Erythroblast (primary cell): ENCODE measurements at places on chromosomes 16 and 17.
A peak's percentile ranks its signal among the peaks of the same experiment; 100 is the strongest.

GRCh38 chr17:58369214-58370031 is 17.4 kb upstream of the SUPT4H1 start:
- no peak for DNase-seq

DNA sequence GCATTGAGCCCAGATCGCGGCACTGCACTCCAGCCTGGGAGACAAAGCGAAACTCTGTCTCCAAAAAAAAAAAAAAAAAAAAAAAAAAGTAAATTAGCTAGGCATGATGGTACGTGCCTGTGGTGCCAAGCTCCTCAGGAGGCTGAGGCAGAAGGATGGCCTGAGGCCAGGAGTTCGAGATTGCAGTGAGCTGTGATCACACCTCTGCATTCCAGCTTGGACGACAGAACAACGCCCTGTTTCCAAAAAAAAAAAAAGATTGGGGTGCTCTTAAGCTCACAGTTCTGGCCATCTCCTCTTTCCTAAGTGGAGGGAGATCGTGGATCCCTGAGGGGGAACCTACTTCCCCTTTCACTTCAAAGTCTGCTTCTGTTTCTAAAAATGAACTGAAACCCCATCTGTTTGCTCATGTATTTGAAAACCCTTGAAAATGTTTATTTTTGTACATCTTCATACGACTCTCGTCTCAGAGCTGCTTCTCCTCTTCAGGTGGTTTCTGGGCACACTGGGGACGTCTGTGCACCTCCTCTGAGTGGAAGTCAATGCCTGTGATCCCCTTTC is 138.8 kb downstream of the PRKCA start:
- DNase-seq, result no peak

GRCh38 chr16:84603940-84604339 is 13.9 kb downstream of the COTL1 start:
- DNase-seq, result no peak

DNA sequence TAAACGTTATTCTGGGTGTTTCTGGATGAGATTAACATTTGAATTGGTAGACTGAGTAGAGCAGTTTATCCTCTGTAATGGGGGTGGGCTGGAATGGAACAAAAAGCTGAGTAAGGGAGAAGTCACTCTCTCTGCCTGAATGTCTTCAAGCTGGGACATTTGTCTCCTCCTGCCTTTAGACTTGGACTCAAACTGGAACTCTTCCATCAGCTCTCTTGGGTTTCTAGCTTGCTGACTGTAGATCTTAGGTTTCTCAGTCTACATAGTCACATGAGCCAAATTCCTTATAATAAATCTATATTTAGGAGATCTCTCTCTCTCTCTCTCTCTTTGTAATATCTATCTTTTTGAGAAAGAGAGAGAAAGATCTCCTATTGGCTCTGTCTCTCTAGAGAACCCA is 553.3 kb upstream of the CDH11 start:
- DNase-seq, result no peak

DNA sequence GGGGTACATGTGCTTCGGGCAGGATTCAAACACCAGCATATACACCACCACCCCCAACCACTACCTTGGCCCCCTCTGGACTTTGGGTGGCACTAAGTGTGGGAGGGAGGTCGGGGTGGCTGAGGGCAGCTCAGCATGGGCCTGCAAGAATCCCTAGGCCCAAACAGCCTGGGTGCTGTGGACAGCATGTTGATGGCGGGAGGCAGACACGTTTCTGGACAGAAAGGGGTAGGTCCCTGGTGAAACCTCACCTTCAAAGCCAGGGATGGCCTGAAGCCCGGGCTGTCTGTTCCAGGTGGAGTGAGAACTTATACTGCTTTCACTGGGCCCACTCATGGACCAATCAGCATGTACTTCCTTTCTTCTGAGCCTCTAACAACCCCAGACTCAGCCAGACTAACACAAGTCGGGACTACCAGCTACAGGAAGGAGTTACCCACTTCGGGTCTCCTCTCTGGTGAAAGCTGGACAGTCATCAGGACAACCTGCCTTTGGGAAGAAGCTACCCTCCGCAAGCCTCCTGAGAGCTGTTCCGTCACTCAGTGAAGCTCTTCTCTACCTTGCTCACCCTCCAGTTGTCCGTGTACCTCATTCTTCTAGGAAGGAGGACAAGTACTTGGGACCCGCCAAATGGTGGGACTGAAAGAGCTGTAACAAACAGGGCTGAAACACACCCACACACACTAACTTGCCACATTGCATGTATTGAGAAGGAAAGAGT is 203.0 kb downstream of the CPPED1 start:
- no peak for DNase-seq

- no peak for DNase-seq
Measured at GRCh38 chr16:2981899-2982250, 1.6 kb upstream of the PKMYT1 start.

- DNase-seq, result no peak
Measured at GRCh38 chr17:49457564-49458535, 37.2 kb upstream of the NGFR start.

DNA sequence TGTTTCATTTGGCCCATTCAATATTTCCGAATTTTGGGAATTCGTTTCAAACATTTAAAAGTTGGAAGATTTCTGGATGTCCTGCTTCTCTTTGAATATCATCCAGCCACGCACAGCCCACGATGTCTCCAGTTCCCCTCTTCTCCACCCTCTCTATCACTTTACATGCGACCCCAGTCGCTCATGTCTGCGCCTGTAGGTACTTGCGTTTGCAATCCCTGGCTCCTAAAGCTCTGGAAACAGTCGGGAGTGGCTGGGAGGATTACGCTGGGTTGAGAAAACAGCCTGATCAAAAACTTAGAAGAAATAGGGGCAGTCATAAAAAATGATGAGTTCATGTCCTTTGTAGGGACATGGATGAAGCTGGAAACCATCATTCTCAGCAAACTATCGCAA is 1.5 kb upstream of the SBK1 start:
- DNase-seq, result no peak

DNA sequence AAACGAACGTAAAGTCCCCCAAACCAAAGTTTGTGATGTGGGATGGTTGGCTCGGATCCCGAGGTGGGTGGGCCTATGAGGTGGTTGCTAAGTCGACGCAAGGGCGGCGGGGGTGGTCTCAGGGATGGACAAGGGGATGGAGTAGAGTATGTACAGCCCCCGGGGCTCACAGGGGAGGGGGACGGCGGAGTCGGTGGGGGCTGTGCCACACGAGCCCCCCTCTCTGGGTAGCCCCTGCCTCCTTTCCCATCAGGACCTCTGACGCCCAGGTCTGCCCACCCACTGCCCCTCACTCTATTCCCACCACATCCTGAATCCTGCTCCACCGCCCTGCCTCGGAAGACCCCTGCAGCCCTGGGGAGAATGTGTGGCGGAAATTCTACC is 15.2 kb downstream of the IL34 start:
- no peak for DNase-seq

DNA sequence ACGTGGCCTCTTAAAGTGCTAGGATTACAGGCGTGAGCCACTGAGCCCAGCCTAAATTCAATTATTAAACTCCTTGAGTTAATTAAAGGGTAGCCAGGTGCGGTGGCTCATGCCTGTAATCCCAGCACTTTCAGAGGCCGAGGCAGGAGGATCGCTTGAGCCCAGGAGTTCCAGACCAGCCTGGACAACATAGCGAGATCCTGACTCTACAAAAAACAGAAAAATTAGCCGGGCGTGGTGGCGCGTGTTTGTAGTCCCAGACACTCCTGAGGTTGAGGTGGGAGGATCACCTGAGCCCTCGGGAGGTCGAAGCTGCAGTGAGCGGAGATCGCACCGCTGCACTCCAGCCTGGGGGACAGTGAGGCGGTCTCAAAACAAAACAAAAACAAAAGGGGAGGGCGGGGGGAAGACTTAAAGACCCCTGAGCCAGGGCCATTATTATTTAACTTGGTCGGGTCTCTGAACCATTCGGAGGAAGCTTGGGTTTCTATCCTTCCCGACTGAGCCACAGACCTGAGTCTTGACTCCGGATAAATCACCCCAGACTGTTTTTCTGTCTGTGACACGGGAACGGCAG is 19.5 kb downstream of the BCL7C start:
- no peak for DNase-seq

DNA sequence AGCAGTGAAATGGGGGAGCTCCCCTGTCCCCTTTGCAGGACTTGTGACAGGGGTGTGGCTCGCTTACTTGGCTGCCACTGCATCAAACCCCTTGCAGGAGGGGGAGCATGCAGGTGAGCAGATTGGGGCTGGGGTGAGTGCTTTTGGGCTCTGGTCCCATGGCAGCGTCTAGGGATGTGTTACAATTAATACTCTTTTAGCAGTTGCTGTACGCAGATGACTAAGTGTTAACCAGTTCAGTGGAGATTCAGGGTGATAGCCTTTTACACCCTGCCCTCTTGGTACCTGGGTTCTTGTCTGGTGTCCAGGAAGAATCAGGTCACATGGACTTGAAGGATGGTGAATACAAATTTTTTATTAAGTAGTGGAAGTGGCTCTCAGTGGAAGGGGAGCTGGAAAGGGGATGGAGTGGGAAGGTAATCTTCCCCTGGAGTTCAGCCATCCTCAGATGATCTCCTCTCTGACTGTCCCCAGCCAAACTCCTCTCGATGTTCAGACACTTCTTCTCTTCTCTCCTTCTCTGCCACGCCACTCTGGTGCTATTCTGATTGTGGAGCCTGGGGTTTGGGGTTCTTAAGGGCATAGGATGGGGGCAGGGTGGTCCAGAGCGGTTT is 100.1 kb downstream of the MARF1 start:
- peak; percentile 15 for DNase-seq

DNA sequence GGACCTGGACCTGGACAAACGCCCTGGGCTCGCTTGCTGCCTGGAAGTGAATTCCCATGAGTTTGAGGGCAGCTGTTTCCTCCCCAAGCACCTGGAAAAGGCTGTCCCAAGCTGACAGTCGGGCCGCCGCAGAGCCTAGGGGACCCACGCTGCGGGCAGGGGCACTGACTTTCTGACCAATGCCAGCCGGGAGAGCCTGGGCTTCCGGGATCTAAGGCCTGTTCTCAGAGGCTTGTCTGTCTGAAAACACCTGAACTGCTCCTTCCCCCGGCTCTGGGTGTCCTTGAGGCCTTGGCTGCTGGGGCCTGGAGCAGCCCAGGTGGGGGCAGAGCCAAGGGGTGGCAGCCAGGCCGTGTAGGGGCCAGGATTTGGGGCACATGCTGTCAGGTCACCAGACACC is 72.6 kb downstream of the LMF1 start:
- DNase-seq, result no peak

GRCh38 chr17:79263191-79263590 is 188.6 kb downstream of the ENGASE start:
- DNase-seq, result no peak

DNA sequence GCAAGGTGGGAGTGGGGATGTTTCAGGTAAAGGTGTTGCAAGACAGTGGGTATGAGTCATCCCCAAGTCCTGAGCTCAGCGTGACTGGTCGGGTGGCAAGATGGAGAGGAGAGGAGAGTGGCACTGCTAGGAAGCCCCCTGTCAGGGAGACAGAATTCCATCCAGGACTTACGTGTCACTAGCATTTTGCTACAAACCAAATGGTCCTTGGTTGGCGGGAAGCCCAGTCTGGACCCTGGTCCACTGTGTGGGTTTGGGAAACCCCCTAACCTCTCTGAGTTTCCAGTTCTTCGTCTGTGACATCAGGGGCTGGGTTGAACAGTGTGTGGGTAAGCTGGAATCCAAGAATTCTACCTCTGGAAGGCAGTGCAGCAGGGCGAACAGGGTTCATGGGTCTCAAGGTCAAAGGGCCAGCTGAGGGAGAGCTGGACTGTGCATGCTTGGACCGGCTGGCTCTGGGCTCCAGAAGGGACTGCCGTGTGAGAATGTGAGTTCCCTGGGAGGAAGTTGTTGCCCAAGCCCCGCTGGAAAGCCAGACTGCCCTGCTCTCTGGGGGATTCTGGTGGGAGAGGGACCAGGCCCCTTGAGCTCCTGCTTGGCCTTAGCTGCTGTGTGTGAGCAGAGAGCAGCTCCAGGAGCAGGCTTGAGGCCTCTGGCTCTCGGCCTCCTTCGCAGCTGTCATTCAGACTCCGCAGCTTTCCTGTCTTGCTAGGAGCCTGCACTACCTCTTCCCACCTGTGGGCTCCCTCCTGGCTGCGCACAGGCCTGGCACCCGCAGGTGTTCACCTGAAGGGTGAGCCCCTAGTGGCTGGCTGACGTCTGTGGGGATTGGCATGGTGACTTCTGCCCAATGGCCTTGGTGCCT is 84.6 kb downstream of the NT5M start:
- DNase-seq, result peak; percentile 19

- DNase-seq, result no peak
Measured at GRCh38 chr16:28146536-28146935, 65.2 kb downstream of the XPO6 start.

GRCh38 chr16:61148930-61149329 is 887.3 kb downstream of the CDH8 start:
- no peak for DNase-seq

- DNase-seq, result no peak
Measured at GRCh38 chr16:31704138-31704537, 169.5 kb upstream of the ZNF267 start.

- DNase-seq, result no peak
Measured at GRCh38 chr17:44121997-44122815, 1.2 kb downstream of the HDAC5 start.

DNA sequence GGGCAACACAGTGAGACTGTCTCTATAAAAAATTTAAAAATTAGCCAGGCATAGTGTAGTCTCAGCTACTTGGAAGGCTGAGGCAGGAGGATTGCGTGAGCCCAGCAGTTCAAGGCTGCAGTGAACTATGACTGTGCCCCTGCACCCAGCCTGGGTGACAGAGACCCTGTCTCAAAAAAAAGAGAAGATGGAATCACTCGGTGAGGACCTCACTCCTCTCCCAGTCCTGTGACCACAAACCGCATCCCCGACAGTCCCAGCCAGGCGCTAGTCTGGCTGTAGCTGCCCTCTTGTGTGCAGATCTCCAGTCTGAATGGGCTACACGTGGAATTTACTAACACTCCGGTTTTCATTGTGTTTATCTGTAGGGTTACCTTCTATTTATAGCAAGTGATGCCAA is 11.1 kb downstream of the DEXI start:
- no peak for DNase-seq

- no peak for DNase-seq
Measured at GRCh38 chr16:25024900-25025299, 9.7 kb upstream of the ARHGAP17 start.

DNA sequence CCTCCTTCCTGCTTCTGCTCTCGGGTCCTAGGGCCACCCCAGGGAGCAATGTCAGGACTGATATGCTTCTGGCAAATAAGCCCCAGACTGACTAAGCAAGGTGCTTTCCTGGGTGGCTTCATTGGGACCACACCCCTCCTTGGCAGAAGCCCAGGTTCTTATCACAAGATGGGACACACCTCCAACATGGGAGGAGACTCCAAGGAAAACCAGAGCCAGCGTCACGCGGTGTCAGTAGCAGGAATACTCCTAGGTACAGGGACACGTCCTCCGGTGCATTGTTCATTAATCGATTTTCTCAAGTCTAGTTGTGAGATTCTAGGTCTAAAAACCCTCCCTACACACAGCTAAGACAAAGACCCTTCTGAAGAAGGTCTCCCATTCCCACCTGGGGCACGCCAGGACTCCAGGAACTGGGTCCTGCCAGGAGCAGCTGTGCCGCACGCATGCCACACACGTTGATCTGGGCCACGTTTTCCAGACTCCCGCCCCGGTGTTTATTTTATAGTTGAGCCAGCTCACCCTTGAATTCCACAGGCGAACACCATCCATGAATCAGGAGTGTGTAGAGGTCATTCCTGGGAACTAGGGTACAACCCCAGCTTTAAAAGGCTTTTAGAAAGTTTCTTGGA is 30.8 kb downstream of the FA2H start:
- DNase-seq, result peak; percentile 32

GRCh38 chr16:84284154-84284722 is 10.4 kb upstream of the WFDC1 start:
- no peak for DNase-seq
